ENCODE measurements at places on chromosomes 2 and 18.

DNA sequence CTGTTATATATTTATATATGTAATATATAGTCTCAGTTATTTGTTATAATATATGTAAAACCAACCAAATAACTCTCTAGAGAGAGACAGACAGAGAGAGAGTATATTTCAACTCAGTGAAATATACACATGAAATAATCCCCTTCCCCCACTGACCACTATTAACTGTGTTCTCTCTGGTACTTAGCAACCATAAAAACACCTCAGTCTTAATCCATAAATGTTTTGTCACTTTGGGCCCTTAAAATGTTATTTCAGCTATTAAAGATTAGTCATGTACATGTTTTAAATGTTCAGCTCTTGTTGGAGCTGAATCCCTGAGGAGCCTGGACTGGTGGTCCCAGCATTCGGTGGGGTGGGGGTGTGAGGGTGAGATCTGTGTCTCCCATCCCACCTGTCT lies 122.2 kb upstream of the MAP3K20 start:
- no peak for DNase-seq

- DNase-seq: no peak
These were observed 134.5 kb downstream of the NAPG start for GRCh38 chr18:10660179-10660884.

GRCh38 chr2:218722876-218723785 lies 12.5 kb downstream of the TTLL4 start:
- DNase-seq: no peak

DNA sequence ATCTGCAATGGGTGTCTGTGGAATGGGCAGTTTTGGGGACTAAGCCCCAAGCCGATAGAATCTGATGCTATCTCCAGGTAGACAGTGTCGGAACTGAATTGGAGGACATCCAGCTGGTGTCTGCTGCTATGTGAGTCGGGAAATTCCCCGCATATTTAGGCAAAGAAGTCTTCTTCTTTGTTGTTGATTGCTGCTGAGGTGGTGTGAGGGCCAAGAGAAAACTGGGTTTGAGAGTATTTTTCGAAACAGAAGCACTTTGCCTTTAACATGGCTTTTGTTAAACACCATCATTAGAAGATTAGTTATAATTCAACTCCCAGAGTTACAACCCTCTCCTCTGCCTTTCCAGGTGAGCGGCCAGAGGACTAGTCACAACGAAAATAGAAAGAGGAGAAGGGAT lies 49.4 kb upstream of the ACTR3 start:
- no peak for DNase-seq

DNA sequence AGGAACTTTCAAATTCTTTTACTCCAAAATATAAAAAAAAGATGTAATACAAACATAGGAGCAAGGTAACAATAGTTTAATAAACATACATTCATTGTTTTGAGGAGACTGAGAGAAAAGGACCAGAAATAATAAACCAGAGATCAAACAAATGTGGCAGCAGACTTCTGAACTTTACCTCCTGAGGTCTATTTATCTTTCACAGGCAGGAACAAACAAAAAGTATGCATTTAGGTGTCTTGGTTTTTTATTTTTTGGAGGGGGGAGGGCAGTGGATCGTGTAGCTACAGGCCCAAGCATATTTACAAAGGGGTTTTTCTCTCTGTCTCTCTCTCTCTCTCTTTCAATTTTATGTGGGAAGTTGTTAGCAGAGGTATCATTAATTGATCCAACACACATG lies 5.6 kb downstream of the PPP4R1 start:
- no peak for DNase-seq

DNA sequence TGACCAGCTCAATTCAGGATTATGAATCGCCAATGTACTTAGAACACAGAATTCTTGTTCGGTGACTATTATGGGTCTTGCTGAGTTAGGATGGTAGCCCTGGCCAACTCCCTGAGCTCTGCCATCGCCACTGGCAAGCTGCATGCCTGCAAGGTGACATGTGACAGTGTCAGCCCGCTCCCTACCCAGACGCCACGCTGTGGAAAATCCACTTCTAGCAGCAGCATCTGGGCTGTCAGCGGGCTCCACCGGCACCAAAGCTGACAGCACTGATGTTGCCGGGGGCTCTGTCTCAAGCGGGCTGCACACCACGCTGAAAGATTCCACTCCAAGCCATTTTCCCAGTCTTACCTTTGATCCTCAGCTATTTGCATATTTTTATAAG lies 100.7 kb downstream of the MYT1L start:
- no peak for DNase-seq

DNA sequence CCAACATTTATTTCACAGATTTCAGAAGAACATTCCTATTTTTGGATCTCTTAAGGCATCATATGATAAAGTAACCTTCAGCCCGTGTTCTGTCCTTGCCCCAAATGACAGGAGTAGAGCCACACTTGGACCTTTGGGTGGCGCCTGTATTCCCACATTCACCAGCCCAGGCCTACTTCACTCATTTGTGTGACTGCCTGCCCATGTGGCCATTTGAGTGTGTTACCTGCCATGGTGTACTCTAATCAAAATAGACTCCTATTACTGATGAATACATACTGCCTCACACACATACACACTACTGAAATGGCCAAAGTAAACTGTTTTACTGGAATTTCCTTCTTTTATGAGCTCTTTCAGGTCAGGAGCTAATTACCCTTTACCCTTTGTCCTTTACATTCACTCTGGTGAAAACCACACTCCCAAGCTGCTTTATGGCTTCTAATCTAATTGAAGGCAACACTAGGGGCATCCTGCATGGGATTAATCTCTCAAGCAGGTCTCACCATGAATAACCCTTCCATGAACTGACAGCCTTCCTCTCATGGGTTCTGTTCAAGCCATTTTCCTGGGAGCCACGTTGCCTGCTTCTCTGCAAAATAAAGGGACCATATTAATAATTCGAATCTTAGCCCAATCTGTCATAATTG lies 271.0 kb upstream of the GALNT5 start:
- no peak for DNase-seq

- DNase-seq: no peak
These were observed 952 bp downstream of the ELMOD3 start for GRCh38 chr2:85355521-85355920.

DNA sequence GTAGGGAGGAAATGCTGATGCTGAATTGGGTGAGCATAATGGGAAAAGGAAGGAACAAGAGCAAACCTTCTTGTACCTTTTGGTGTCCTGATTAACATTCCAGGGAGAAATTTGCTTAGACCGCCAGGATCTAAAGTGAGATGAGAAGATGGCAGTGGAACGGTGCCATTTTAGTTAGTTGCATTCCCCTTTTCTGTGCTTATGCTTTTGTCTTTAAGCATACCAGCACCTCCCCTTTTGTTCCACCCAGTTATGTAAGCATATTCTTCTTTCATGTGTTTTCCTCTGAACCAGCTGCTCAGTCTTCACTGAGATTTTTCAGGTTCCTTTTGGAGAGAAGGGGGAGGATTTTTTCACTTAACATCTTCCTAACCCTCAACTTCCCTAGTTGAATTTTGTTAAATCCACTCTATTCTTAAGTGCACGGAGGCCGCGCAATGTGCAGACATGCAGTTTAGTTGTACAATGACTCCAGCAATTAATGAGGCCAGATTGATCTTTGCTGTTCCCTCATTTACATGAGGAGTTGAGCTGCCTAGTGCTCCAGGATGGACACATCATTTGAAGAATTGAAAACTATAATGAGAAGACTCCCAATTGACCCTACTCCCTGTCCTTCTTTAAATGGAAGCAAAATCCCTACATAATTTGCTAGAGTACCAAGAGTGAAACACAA lies 73.9 kb downstream of the MAP4K4 start:
- no peak for DNase-seq

DNA sequence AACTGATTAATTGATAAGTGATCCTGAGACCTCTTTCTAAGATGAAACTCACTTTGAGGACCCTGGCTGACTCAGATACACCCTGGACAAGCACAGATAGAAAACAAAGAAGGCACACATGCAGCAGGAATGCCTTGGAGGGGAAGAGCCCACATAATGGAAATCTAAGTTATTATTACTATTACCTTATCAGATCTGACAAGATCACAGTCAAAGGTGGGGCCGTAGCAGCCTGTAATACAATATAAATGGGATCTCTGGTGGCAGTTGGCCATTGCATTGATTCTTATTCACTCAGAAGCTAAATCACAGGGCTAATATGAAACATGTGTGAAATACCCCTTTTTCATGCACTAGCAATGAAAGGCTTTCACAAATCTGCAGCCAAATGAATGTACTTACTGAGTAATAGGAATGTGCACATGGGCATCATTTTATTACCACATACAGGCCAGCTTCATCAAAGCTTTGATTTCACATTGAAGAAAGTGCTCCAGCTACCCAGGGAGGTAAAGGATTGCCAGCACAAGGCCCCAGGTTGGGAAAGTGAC lies 84.0 kb downstream of the ZBTB7C start:
- DNase-seq: no peak

DNA sequence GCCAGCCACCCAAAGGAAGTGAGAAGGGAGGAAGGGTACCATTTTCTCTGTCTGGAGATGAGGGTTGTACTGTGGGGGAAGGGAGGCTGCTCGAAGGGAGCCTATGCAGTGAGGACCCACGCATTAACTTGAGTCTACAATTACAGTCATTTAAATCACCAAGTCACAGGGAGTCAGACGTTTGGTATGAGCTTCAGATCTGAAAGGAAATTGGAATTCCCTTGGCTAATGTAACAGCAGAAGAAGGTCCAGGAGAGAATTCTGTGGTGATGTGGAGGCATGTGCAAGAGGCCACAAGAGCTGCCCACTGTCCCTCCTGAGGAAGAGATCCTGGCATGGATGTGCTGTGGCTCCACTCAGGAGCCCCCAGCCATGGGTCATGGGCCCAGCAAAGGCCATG lies 22.5 kb downstream of the DAPL1 start:
- no peak for DNase-seq
